ENCODE measurements at places on chromosomes 1 and 21.

- no peak for DNase-seq
Observed at GRCh38 chr1:26941311-26941710, 19.0 kb downstream of the KDF1 start.

DNA sequence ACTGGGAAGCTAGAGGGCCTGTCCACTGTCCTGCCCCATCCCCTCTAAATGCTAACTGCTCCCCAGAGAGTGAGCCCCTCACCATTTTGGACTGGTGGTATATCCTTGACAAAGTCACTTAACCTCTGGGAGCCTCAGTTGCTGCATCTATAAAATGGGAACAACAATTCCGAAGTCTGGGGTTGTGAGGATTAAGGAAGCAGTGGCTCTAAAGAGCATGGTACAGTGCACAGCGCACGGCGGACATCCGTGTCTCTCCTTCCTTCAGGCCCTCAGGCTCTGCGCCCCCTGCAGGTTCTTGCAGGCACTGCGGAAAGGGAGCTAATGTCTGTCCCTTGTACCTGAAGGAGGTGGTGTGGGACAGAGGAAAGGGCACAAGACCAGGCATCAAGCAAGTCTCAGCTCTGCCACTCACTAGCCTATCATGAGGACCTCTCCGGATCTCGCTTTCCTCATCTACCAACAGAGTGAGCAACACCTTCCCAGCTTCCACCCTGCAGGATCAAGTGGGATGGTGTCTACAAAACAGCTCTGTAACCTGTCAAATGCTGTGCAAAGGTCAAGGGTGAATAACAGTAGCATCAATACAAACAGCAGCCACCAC lies 20.1 kb downstream of the ECE1 start:
- no peak for DNase-seq

DNA sequence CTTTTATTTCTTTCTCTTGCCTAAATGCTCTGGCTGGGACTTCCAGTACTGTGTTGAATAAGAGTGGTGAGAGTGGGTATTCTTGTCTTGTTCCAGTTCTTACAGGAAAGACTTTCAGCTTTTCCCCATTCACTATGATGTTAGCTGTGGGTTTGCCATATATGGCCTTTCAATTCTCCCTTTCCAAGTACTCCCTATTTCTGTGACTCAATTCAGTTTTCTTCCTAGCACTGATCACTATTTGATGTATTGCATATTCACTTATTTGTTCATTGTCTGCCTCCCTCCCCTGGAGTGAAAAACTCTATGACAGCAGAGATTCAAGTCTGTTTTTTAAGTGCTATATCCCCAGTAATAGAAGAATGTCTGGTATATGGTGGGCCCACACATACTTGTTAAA lies 618.2 kb upstream of the CAMK1G start:
- DNase-seq = no peak

- DNase-seq = no peak
Observed at GRCh38 chr1:27227765-27228164, 6.7 kb upstream of the WDTC1 start.

DNA sequence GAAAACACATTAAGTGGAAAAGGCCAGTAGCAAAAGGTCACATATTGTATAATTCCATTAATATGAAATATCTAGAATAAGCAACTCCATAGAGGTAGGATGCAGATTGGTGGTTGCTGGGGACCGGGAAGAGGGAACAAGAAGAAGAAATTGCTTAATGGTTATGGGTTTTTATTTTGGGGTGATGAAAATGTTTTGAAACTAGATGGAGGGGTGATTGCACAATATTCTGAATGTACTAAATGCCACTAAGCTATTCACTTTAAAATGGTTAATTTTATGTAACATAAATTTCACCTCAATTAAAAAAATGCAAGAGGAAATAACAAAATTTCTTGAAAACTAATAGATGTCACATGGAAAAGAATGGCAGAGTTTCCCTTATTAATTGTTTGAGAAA lies 6.7 kb downstream of the KIAA0040 start:
- no peak for DNase-seq

- peak; percentile 48 for DNase-seq
Observed at GRCh38 chr1:160330119-160330518, 12.9 kb downstream of the COPA start.

GRCh38 chr21:31158789-31159581 lies 120.7 kb upstream of the KRTAP19-8 start:
- no peak for DNase-seq

DNA sequence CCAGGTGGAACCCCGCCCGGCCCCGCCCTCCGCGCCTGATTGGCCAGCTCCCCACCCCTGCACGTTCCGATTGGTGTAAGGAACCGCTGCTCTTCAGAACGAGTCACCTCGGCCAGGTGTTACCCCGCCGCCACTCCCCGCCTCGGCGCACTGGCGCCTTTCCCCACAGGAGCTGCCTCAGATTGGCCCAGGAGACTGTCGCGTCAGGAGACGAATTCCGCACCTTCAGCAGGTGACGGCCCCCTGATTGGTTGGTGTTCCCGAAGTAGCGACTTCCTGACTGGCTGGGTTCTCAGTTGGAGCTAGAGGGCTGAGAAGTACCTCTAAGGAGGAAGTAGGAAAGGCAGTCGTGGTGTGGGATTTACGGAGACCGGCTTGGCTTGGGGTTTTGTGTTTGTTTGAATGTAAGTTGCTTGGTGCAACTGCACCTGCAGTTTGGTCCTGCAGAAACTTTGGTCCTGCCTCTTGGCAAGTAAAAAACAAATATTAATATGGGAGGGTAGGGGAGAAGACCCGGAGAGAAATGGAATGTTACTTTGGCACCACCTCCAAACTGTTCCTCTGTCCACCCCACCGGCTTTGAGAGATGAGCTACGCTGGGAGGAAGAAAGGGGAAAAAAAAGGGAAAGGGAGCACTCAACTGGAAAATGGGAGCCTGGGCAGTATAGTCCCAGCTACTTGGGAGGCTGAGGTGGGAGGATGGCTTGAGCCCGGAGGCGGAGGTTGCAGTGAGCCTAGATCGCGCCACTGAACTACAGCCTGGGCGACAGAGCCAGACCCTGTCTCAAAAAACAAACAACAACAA lies 415 bp upstream of the F11R start:
- DNase-seq = peak; percentile 100

DNA sequence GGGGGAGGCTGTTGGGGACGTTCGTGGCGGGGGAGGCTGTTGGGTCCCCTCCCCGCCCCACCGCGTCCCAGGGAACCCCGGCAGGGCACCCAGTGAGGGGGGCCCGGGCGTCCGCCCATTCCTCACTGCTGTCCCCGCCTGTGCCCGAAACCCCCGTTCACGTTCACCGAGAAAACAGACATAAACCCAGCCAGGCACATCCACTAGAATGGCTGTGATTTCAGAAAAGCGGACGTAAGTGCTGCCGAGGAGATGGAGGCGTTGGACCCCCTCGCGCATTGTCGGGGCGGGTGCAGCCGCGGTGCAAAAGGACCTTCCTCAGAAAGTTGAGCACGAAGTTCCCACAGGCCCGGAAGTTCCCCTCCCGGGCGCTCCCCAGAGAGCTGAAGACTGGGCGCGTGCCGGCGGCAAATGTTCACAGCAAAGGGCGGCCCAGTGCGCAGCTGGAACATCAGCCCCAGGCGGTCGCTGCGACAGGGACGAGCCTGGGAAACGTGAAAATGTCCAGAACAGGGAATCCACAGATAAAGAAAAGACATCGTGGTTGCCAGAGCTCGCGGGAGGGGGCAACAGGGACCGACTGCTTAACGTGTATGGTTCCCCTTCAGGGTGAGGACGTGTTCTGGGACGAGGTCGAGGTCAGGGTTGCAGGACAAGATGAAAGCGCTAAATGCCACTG lies 18.5 kb upstream of the SAMD11 start:
- DNase-seq = no peak

GRCh38 chr1:41020109-41020576 lies 1.4 kb downstream of the SLFNL1 start:
- no peak for DNase-seq

GRCh38 chr1:229068270-229068987 lies 202.5 kb upstream of the RAB4A start:
- no peak for DNase-seq

DNA sequence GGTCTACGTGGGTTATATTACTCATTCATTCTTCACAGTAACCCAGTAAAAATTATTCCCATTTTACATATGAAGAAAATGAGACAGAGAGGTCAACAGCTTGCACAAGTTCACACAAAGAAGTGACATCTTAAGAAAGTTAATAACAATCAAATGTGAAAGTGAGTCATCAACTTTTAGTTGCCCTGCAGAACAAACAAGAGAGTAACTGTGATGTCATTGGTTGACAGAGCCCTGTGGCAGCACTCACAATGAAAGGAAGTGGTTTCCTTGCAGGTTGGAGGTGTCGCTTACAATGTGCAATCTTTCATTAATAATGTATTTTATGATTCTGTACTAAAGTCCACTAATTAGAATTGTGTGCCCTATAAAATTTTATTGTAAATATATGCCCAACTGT lies 369.6 kb downstream of the RYR2 start:
- no peak for DNase-seq

DNA sequence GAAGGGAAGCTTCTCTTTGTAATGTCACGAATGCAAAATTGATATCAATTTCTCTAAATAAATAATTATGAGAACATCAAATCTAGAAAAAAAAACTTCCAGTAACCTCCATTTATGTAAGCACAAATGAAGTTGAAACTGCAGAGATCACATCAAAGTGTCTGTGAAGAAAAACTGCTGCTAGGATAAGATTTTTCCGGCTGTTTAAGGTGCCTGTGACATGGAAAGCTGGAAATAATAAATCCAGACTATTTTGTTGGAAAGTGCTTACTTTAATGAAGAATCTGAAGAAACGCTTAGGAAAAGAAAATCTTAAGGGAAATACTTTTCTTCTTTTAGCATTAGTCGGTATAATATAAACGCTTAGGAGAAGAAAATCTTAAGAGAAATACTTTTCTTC lies 57.0 kb downstream of the CHRM3 start:
- no peak for DNase-seq

- no peak for DNase-seq
Observed at GRCh38 chr21:40672602-40673001, 174.4 kb downstream of the DSCAM start.

GRCh38 chr1:41045740-41046139 lies 24.2 kb upstream of the SLFNL1 start:
- no peak for DNase-seq

GRCh38 chr21:42313501-42313969 lies 1.7 kb downstream of the TFF3 start:
- DNase-seq = peak; percentile 46

GRCh38 chr21:34345892-34346291 lies 17.9 kb upstream of the KCNE2 start:
- DNase-seq = no peak

DNA sequence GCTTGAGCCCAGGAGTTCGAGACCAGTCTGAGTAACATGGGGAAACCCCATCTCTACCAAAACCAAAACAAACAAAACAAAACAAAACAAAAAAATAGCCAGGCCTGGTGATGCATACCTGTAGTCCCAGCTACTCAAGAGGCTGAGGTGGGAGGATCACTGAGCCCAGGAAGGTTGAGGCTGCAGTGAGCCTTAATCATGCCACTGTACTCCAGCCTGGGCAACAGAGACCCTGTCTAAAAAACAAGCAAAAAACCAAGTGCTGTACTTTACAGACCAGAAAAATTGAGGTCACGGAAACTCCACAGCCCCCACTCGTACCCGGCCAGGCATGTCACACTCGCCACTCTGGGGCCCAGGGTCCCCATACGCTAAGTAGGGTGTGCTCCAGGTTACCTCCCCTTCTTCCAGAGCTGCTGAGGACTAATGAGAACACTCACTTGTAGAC lies 22.9 kb downstream of the ATP2B4 start:
- DNase-seq = no peak

GRCh38 chr1:165259236-165259635 lies 97.3 kb downstream of the LMX1A start:
- DNase-seq = no peak

GRCh38 chr1:23795676-23796465 lies 4.7 kb downstream of the GALE start:
- DNase-seq = no peak

DNA sequence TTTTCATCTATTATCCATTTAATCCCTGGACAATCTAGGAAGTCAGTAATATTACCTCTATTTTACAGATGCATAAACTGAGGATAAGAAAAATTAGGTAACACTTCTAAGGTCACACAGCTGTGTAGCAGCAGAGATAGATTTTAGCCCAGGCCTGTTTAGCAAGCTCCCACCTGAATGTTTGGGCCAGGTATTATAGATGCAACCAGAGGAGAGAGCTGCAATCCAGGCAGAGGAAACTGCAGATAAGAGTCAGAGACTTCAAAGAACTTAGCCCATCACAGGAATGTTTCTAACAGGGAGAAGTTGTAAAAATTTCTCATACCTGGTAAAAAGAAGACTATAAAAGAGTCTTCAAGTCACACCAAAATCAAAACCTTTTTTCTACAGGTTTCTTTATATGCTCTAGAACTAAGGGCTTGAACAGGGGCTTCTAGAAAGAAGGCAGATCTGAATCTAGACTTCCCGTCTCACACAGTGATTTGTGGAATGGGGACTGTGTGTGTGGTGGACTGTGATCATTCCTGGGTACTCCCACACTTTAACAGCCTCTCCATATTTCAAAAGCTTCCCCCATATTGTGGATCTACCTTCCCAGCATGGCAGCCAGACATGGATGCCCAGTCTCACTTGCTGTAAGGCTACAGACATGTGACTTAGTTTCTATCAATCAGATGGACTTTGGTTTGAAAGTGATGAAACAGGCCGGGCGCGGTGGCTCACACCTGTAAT lies 128.7 kb downstream of the TLR5 start:
- no peak for DNase-seq

DNA sequence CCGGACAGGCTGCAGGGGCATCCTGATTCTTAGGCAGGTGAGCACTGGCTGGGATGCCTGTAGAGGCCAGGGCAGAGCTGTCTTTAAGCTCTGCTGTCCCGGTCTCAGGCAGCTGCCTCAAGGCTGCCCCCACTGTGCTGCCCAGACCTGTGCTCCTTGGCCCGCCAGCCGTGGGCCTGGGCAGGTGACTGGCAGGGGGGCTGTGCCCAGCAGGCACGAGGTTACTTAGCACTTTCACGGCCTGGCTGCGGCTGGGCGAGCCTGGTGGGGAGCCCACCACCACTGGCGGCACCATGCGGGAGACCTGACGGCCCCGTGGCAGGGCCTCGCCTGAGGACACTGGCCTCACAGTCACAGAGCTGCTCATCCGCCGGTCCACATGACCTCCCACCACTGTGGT lies 8.2 kb downstream of the CRYBG2 start:
- DNase-seq = no peak

- no peak for DNase-seq
Observed at GRCh38 chr1:59345221-59345620, 48.3 kb downstream of the FGGY start.

DNA sequence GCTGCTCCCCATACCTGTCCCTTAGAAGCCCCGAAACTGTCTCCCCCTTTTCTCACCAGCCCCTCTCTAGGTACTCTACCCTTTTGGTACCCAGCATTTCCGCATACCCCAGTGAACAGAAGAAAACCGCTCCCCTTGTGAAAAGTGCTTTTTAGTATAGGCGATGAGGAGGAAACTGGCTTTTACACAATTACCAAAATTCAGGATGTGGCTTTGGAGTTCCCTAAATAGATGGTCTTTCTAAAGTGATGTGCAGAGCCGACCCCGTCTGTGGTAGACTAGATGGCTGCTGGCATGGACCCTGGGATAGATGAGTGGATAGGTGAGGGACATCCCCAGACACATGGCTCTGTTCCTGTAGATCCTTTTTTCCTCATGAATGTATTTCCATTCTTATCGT lies 2.6 kb upstream of the PER3 start:
- no peak for DNase-seq

Measured in NCI-H187 (cell line).